ENCODE measurements at places on chromosomes 11 and 22. TPM values are rescaled to one million over a fixed set of nuclear protein-coding genes. Genes with fewer than 3 reads are reported as not detected.

MS4A7 gene
- 0.98 TPM for total RNA-seq

KAT5 gene
- 79.9 TPM for total RNA-seq

AMOTL1 gene
- total RNA-seq: 0.50 TPM

TLCD5 gene
- 1.5 TPM for total RNA-seq

UVRAG gene
- total RNA-seq: 18.0 TPM

RRAS2 gene
- 72.6 TPM for total RNA-seq

RPS6KB2 gene
- total RNA-seq: 88.4 TPM

SMIM35 gene
- total RNA-seq: 0.63 TPM

PGR gene
- not detected for total RNA-seq

DNA sequence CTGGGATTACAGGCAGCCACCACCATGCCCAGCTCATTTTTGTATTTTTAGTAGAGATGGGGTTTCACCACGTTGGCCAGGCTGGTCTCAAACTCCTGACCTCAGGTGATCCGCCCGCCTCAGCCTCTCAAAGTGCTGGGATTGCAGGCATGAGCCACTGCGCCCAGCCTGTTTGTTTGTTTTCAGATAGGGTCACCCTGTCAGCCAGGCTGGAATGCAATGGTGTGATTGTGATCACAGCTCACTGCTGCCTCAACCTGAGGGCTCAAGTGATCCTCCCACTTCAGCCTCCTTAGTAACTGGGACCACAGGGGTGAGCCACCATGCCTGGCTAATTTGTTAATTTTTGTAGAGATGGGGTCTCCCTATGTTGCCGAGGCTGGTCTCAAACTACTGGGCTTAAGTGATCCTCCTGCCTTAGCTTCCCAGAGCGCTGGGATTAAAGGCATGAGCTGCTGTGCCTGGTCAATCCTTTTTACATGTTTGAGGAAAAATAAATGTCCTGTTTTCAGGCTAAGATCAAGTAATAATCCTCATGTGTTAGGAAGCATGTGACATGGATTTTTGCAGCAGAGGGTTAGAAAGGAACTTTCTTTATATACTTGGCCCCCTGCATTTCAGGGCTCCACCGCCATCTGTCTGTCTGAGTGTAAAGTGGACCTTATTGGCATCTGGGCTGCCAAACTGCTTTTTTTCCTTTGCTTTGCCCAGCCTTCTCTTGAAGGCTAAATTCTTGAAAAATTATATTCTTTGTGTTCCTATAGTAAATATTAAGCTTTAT is 4.8 kb upstream of the SLC3A2 start:
- no peak for DNase-seq

DNA sequence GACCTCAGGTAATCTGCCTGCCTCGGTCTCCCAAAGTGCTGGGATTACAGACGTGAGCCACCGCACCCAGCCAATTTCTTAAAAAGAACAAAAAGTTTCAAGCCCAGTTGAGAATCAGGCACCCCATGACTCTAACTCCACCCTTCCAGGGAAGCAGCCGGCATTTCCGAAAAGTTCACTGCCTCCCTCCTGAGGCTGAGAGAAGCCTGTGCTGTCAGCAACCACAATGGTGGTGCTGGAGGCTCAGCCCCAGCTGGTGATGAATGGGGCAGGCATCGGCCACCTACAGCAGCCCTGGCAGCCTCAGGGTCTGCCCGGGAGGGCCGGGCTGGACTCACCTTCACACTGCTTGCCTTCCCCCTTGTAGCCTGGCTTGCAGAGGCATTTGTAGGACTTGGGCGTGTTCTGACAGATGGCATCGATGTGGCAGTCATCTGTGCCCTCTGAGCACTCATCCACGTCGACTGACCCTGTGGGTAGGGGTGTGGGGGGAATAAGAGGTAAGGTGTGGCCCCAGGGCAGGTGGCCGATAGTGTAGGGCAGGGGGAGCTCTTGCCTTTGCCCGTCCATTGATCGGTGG is 4.3 kb downstream of the SCUBE1 start:
- DNase-seq: no peak

GRCh38 chr11:112013497-112014164 is 11.6 kb upstream of the DLAT start:
- DNase-seq: no peak

- DNase-seq: no peak
These were observed 495 bp downstream of the GPR137 start for GRCh38 chr11:64285885-64286800.

GRCh38 chr11:85759915-85760314 is 51.0 kb downstream of the SYTL2 start:
- DNase-seq: no peak

DNA sequence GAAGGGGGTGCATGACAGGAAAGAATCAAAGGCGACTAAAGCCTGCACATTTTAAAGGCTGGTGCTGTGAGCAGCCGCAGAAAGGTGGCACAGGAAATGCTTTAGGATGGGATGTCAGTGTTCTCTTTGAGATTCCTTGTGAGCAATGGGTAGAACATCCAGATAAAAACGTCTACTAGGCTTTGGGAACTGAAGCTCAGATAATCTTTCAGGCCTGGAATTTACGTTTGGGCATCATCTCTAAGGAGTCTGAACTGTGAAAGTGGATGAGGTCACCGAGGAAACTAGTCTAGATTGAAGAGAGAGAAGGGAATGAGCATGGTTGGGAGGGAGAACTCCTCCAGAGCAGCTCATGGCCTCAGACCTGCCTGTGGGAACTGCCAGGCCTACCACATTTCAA is 65.7 kb downstream of the FLI1 start:
- DNase-seq: no peak

DNA sequence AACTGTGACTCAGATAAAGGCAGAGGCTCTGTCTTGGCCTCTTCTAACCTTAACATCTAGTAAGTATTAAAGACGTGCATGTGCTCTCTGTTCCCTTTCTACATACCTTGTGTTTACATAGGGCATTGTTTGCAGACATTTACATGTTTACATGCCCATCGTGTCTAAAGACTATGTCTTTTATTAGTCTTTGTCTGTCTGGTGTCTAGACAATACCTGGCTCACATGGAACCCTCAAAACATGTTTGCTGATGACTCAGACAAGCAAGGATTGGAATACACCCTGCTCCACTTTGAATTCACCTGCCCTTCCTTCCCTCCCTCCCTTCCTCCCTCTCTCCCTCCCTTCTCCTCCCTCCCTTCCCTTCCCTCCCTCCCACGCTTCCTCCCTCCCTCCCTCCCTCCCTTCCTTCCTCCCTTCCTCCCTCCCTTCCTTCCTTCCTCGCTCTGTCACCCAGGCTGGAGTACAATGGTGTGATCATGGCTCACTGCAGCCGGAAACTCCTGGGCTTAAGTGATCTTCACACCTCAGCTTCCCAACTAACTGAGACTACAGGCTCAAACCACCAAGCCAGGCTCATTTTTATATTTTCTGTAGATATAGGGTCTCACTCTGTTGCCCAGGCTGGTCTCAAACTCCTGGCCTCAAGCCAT is 23.7 kb upstream of the SORL1-AS1 start:
- DNase-seq: no peak

DNA sequence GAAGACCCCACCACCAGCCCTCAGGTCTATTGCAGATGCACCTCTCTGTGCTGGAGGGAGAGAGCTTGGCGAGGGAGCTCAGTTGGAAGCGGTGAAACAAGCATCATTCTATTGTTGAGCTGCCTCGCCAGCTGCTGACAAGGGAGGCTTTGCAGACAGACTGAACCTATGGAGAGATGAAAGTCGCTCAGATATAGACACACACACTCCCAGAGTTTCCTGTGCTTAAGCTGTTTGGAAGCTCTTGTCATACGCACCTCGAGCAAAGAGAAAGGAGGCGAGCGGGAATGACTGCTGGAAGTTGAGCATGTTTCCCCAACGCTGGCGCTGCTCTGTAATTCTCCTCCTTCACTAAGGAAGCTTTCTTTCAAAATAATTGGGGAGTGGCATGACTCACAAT is 126.1 kb downstream of the TRIM29 start:
- no peak for DNase-seq

DNA sequence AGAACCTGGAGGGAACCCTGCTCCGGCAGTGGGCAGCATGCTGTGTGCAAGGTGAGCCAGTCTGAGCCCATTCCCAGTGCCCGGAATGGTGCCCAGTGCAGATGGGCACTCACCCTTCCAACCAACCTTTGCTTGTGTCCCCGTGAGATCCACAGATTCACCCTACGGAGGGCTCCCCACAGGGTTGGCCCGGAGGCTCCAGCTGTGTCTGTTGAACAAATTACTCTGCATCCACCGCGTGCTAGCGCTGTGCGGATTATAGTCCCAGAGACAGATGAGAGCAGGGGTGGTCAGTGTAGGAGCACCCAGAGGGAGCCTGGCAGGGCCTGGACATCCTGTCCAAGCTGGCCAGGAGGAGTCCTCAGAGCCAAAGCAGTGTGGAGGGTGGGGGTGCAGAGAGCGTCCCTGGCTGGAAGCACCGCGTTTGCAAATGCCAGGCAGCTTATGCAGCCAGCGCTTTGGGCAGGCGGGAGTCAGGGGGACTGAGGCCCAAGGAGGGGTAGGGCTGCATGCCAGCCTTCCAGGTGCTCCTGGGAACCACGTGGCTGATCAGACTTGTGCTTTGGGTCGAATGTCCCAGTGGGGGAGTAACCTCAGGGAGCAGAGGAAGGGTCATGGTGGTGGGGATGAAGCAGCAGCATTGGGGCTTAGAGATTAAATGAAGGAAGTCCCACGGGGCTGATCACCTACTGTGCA is 80.5 kb downstream of the KCNQ1 start:
- DNase-seq: peak; percentile 1

DNA sequence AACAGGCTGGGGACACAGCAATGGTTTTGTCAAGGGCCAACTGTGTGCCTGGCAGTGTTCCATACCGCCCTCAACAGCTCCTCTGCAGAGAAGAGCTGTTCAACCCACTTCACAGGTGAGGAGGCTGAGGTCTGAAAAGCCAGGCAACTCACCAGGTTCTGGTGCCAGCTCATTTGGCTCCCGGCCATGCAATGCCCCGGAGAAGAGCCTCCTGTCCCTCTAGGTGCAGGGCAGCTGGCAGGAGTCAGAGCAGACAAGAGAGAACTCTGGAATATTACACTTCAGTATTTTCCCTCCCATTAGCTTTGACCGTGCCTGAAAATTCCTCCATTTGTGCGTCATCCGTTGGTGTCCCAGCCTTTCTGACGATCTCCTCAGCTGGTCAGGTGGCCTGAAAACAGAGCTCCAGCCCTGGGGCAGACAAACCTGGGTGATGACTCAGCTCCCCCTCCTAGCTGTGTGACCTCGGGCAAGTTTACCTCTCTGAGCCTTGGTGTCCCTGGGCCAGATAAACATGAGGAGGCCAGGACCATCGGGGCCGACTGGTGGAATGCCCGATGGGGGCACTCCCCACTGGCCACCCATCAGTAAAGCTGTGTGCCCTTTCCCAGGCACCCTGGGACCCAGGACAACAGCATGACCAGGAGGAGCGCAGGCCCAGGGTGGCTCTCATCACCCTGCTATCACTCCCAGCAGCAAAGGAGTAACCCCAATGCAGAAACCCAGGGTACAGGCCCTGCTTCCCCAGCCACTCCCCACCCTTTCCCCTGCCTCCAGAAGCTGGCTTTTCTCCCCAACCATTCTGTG is 9.6 kb upstream of the C1QTNF6 start:
- peak; percentile 50 for DNase-seq

GRCh38 chr11:44855493-44855849 is 95.2 kb downstream of the TP53I11 start:
- no peak for DNase-seq

DNA sequence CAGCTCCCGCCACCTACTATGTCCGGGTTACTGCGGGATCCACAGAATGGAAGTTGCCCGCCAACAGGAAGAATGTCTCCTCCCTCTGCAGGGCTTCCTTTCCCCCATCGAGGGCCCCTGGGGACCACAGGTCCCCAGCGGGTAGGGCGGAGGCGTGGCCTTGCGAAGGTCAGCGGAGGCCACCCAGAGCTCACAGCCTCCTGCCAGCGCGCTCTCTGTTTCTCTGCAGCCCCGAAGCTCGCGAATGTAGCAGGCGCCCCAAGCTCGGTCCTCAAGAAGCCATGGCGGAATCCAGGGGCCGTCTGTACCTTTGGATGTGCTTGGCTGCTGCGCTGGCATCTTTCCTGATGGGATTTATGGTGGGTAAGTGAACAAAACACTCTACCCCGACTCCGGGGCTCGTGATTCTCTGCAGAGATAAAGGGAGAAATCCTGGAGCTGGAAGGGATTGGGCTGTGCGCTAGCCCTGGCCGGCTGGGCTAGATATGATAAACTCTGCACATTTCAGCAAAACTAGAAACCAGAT is at the start of gene NAALAD2:
Gene NAALAD2 (plus strand): TSS at position 186 of the 526 bp plus-strand sequence. CDS start 96 bp downstream, at position 282.
- DNase-seq: no peak

DNA sequence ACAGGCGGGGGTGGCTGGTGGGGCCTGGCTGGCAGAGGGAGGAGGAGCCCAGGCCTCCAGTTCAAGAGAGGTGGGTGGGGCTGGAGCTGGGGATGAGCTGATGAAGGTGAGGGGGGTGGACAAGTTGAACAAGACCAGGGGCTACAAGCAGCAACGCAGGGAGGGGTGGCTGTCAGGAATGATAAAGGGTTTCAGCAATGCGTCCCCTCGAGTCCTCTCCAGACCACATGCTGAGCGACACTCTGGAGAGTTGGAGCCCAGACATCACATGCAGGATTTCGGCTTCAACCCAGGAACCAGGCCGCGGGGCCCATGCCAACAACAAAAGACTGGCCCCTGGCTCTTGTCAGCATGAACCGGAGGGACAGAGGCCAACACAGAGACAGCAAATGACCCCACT is 480.3 kb downstream of the BRD1 start:
- no peak for DNase-seq

DNA sequence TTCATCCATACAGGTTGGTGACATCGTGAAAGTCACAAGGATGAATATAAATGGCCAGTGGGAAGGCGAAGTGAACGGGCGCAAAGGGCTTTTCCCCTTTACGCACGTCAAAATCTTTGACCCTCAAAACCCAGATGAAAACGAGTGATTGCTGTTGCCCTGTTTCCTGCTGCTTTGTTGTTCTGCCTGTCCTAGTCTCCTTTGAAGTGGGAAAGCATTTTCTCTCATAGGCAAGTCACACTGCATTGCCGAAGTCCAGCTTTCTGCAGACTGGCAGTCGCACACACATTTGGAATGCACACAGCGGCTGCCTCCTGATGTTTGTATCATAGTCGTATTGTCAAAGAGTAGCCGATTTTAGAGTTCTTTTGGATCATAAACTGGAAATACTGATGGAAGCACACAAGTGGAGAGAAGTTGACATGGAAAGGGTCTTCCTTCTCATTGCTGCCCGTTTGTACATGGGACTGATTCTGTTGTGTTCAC is 17.3 kb upstream of the AIFM3 start:
- peak; percentile 8 for DNase-seq

GRCh38 chr11:33687733-33688479 is 12.7 kb downstream of the C11orf91 start:
- no peak for DNase-seq

GRCh38 chr22:19825904-19826618 is 28.6 kb downstream of the GNB1L start:
- DNase-seq: no peak

DNA sequence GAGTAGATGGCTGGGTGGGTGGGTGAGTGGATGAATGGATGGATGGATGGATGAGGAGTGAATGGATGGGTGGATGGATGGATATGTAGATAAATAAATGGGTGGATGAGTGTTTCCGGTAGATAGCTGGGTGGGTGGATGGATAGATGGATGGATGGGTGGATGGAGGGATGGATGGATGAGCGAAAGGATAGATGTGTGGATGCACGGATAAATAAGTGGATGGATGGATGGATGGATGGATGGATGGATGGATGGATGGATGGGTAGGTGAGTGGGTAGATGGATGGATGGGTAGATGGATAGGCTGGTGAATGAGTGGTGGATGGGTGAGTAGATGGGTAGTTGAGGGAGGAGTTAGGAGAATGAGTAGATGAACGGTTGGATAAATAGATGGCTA is 349.3 kb downstream of the MN1 start:
- DNase-seq: no peak

- no peak for DNase-seq
These were observed 526 bp upstream of the PNPLA5 start for GRCh38 chr22:43892183-43892894.
